ENCODE measurements at places on chromosomes 4 and X.

DNA sequence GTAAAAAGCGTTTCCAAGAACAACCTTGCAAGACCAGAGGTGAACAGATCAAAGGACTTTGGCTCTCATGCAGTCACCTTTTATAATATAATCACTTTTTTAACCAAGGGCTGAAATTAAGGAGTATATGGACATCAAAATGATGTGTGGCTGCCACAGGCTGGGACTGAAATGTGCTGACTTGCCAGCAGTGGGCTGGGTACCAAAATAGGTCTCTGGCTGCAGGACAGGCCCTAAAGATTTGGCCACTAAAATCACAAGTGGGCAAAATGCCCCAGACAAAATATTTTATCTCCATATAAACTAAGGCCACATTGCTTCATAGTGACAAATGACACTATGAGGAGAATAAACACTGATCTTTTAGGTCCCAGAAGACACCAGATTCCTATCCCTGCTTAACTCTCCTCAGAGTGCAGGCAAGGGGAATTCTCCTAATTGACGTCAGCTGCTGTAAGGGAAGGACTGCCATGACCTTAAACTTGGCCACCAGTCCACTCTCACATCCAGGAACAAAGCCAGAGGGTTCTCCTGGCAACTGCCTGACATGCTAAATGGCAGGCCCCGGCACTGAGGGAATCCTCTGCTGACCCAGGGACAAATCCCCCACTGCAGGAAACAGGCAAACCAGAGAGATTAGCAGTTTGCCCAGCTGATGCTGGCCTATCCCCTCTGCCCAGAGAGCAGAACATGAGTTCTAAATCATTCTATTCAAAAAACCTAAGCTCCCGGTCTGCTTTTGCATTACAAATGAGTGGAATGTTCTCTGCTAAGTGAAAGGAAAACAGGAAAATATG is 155.8 kb downstream of the PPP3CA start:
- DNase-seq, result no peak

DNA sequence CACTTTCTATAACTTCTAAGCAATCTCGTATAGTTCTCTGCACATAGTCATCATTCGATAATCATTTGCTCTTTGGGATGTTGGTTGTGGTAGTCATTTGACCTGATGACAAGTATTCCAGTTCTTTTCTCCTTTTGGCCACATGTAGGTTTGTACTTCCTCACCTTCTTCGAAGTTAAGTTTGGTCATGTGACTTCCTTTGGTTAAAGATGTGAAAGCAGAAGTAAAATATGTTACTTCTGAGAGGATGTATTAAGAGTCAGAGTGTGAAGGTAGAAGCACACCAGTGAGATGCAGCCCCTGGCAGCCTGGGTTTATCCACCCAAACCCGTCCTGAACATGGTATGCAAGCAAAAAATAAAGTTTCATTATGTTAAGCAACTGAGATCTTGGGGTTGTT is 48.9 kb upstream of the ZNF518B start:
- DNase-seq, result no peak

GRCh38 chr4:106011387-106011786 is 116.1 kb downstream of the NPNT start:
- DNase-seq, result no peak

DNA sequence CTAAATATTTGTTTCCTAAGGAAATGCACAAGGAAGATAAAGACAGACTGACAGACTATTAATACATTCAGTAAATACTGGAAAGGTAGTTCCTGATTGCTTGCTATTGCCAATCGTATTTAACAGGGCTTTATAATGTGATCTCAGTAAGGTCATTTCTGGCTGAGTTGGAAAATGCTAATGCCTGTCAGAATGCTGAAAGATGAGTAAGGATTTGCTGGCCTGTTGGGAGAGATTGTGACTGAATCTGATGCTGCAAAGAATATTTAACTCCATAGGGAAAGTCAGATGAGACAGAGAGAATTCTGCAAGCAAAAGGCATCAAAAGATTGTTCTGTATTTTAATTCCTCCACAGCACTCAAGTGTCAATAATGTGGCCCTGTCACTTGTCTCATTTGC is 169.0 kb downstream of the BEND2 start:
- DNase-seq, result no peak

GRCh38 chrX:111585337-111585736 is 73.9 kb downstream of the SERTM2 start:
- no peak for DNase-seq

DNA sequence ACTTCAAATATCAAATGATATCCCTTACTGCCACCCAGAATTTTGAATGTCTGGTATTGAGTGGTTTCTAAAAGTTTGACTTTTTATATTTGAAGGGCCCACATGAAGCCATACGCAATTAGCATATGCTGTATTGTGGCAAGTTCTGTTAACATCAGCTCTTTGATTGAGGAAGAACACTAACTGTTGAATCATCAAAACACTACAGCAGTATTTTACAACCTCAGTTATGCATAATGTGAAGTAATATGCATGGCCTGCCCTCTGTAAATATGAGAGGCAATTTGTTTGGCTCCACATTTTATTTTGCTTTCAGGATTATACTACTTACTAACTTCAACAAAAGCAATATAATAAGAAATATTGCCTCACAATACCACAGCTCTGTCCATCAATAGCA is 62.2 kb upstream of the DMD start:
- DNase-seq, result no peak

DNA sequence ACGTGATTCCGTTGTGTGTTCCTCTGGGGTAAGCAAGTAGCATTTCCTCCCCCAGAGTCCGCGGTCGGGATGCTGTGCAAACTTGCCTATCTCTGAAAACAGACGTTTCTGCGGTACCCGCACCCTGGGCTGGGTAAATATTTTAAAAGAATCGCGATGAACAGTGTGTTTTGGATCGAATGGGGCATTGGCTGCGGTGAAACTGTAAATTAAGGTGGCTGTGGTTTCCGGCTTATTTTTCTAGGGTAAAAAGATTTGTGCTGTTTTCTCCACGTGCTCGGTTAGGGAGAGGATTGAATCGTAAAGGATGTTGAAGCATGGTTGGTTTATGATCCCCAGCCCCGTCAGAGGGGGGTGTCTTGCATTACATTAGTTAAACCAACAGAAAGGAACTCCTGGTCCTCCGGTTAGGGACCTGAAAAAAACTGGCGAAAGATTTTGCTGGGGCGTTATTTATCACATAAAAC is 1.2 kb downstream of the HHIP start:
- DNase-seq, result peak; percentile 13

GRCh38 chr4:19905024-19905423 is 346.7 kb upstream of the SLIT2 start:
- no peak for DNase-seq

GRCh38 chr4:113971706-113972360 is 7.6 kb downstream of the ARSJ start:
- DNase-seq, result no peak

DNA sequence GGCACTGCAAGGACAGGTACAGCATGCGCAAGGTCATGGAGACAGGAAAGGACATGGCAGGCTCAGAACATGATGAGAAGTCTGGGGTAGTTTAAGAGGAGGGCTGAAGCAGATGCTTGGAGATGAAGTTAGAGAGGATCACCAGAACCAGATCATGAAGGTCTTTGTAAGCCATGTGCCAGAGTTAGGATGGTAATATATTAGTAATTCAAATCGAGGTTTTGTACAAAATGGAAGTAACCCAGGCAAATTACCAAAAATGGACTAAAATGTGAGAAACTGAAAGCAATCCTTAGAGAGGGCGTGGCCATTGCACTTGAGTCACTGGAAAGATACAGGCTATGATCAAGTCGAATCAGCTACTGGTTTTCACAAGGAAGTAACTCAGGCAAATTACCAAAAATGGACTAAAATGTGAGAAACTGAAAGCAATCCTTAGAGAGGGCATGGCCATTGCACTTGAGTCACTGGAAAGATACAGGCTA is 13.5 kb downstream of the RXFP1 start:
- peak; percentile 10 for DNase-seq

- no peak for DNase-seq
Measured at GRCh38 chrX:47515941-47516665, 33.1 kb upstream of the ZNF41 start.

DNA sequence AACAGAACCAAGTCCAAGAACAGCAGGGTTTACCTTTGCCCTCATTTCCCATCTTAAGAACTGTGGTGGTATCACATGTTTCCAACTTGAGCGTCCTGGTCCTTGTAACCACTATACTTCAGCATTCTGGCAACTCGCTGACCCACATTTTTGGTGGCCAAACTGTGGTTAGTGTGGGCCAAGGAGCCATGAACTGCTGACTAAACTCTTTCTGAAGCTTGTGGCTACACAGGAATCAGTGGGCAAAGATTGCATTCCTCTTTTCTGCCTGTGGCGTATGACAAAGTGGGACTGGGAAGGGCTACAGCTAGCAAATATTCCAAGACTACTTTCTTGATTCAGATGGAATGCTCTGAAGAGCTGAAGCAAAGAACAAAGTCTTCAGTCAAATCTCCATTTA is 106.3 kb upstream of the MID1 start:
- no peak for DNase-seq

- no peak for DNase-seq
Measured at GRCh38 chrX:7444967-7445366, 297.0 kb upstream of the PUDP start.
